Pancreas (tissue), 10 donors: ENCODE measurements at places on chromosomes 1 and 21. TPM values are rescaled to one million over a fixed set of nuclear protein-coding genes. Genes with fewer than 3 reads are reported as not detected.

Gene PDE4B
- 1.0 TPM for total RNA-seq

Gene FCRLB
- 0.43 TPM for total RNA-seq

Gene TGFB2
- 3.8 TPM for total RNA-seq

Gene CFH
- 17.9 TPM for total RNA-seq

Gene SUCO
- 31.4 TPM for total RNA-seq

Gene LCE1C
- not detected for total RNA-seq

Gene RIMKLA
- total RNA-seq, result 2.6 TPM

Gene CALML6
- total RNA-seq, result 1.2 TPM

Gene FPGT
- total RNA-seq, result 6.3 TPM

DNA sequence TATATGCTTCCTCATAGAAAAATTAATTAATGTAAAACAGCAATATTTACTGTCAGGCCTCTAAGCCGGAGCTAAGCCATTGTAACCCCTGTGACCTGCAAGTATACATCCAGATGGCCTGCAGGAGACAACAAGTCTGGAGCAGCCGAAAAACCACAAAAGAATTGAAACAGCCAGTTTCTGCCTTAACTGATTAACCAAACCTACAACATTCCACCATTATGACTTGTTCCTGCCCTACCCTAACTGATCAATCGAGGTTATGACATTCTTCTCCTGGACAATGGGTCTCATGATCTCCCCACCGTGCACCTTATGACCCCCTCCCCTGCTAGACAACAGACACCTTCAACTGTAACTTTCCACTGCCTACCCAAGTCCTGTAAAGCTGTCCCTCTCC is 205.8 kb upstream of the DUSP10 start:
- no peaks in the 10 kb centered on the region for H3K27me3 ChIP-seq
- DNase-seq, result no peak
- no peaks in the 10 kb centered on the region for H3K36me3 ChIP-seq
- no peak overlapping the region for H3K27ac ChIP-seq
- no peak overlapping the region for H3K4me3 ChIP-seq
- no peaks in the 10 kb centered on the region for H3K4me1 ChIP-seq

DNA sequence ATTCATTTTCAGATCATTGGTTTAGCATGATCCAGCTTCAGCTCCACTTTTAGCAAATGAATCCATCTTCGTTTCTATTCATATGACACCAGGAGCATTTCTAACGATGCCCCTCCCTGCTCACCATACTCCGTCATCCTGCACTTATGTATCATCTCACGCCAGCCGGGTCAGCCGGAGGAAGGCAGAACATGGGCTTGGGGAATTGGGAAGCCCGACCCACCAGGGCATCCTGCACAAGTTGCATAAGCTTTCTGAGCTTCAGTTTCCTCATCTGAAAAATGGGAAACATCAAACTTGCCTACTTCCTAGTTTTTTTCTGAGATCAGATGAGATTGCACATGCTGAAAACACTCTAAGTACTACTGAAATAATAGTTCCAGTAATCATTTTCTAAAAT is 194.7 kb downstream of the AK5 start:
- no peaks in the 10 kb centered on the region for H3K4me1 ChIP-seq
- H3K36me3 ChIP-seq, result no peaks in the 10 kb centered on the region
- H3K27me3 ChIP-seq, result no peaks in the 10 kb centered on the region

DNA sequence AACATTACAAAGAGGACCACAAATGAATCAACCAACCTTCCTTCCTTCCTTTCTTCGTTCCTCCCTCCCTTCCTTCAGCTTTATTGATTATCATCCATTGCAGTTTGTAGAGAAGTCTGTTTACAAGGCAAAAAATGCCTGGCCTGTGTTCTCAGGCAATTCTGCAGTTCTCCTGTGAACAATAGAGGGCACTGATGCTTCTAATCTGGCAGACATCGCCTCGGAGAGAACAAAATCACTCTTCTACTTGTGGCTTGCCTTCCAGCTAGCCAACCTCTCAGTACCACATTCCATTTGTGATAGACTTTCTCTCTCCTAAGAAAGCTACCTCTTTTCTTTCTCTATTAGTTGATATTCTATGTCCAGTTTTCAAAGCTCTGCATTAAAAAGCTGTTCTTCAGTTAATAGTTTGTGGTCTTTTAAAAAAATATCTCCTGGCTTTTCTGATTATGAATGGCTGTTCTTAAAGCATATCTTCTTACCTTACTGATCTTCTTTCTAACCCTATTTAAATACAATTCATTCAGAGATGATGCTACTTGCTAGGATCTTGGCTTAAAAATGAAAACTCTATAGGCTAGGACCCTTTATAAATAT is 26.9 kb upstream of the ESRRG start:
- no peaks in the 10 kb centered on the region for H3K36me3 ChIP-seq
- H3K27ac ChIP-seq, result no peak overlapping the region
- no peaks in the 10 kb centered on the region for H3K27me3 ChIP-seq

- H3K27ac ChIP-seq, result peak overlapping the region; percentile 49
- no peak for DNase-seq
- no peaks in the 10 kb centered on the region for H3K36me3 ChIP-seq
- H3K27me3 ChIP-seq, result no peaks in the 10 kb centered on the region
Measured at GRCh38 chr1:67759692-67760029, 73.6 kb downstream of the GNG12 start.

DNA sequence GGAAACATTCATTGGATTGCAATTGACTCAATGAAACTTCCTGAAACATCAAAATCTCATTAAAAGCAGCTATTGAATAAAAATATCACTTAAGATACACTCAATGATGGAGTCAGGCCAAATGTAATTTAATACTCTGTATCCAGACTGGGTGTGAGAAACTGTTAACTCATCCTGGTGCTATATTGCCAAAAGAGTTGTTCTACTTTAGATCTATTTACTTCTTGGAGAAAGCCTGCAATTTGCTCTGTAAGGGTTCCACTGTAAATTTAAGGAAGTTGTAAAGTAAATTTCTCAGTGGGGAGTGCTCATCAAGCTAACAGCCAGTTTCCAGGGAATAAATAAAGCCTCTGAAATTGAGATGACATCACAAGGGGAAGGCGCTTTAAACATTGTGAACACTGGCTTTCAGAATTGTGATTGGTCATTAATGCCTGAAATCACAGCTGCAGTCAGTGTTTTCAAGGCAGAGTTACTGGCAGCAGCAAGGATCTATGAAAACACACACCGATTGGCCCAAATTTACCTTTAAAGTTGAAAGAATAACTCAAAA is 91.4 kb downstream of the OLFM3 start:
- no peak overlapping the region for H3K27ac ChIP-seq
- H3K4me1 ChIP-seq, result peaks cover 5% of the 10 kb centered on the region
- no peaks in the 10 kb centered on the region for H3K36me3 ChIP-seq
- no peaks in the 10 kb centered on the region for H3K27me3 ChIP-seq
- no peak for DNase-seq

GRCh38 chr1:78102916-78103315 is 57.1 kb downstream of the GIPC2 start:
- no peaks in the 10 kb centered on the region for H3K36me3 ChIP-seq
- peaks cover 4% of the 10 kb centered on the region for H3K4me1 ChIP-seq
- no peaks in the 10 kb centered on the region for H3K27me3 ChIP-seq

DNA sequence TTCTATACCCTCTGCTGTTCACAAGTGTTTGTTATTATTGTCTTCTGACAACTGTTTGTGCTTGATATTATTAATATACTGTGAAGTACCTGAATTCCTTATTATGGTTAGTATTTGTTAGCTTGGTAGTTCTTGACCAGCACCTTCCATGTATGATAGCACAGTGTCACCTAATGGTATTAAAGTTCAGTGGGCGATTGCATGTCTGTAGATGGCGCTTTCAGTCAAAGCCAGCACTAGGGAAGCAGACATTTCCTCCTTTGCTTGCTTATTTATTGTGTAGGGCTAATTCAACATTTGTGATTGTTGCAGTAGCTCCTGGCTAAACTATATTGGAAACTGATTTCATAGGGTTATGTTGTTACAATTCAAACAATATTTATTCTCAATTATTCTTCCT is 218.0 kb downstream of the ZP4 start:
- H3K27ac ChIP-seq, result no peak overlapping the region
- H3K27me3 ChIP-seq, result no peaks in the 10 kb centered on the region
- no peak overlapping the region for H3K4me3 ChIP-seq
- no peaks in the 10 kb centered on the region for H3K36me3 ChIP-seq
- H3K4me1 ChIP-seq, result no peaks in the 10 kb centered on the region
- no peak for DNase-seq

- no peak for DNase-seq
- no peaks in the 10 kb centered on the region for H3K27me3 ChIP-seq
- H3K36me3 ChIP-seq, result no peaks in the 10 kb centered on the region
- no peak overlapping the region for H3K4me3 ChIP-seq
- H3K27ac ChIP-seq, result no peak overlapping the region
Measured at GRCh38 chr1:72178266-72178665, 104.1 kb downstream of the NEGR1 start.

- H3K27ac ChIP-seq, result no peak overlapping the region
- no peaks in the 10 kb centered on the region for H3K36me3 ChIP-seq
- no peaks in the 10 kb centered on the region for H3K27me3 ChIP-seq
- H3K4me3 ChIP-seq, result no peak overlapping the region
- DNase-seq, result no peak
- H3K4me1 ChIP-seq, result no peaks in the 10 kb centered on the region
Measured at GRCh38 chr1:165010418-165011070, 346.0 kb downstream of the LMX1A start.

- H3K27ac ChIP-seq, result no peak overlapping the region
- no peaks in the 10 kb centered on the region for H3K27me3 ChIP-seq
- peaks cover 4% of the 10 kb centered on the region for H3K36me3 ChIP-seq
- H3K4me3 ChIP-seq, result no peak overlapping the region
- no peaks in the 10 kb centered on the region for H3K4me1 ChIP-seq
Measured at GRCh38 chr1:21693732-21694131, 24.6 kb upstream of the RAP1GAP start.

- H3K4me1 ChIP-seq, result no peaks in the 10 kb centered on the region
- no peaks in the 10 kb centered on the region for H3K27me3 ChIP-seq
- DNase-seq, result no peak
- H3K4me3 ChIP-seq, result no peak overlapping the region
- H3K27ac ChIP-seq, result no peak overlapping the region
Measured at GRCh38 chr21:31161157-31161556, 122.9 kb upstream of the KRTAP19-8 start.
